A549 treated with CpdA at 1 μM for 4 hours (cell line): ENCODE measurements at places on chromosomes 7 and 10. TPM values are rescaled to one million over a fixed set of nuclear protein-coding genes. Genes with fewer than 3 reads are reported as not detected.

PRTFDC1 gene
- total RNA-seq, result 16.0 to 20.5 TPM (median 17.5 TPM) in 5 replicates

WNT8B gene
- 0.03 to 0.07 TPM in 2 of 5 replicates, not detected in the others for total RNA-seq

COL28A1 gene
- total RNA-seq, result 0.33 to 1.0 TPM (median 0.65 TPM) in 5 replicates

WASHC2C gene
- total RNA-seq, result 16.9 to 25.4 TPM (median 18.8 TPM) in 5 replicates

KCP gene
- 0.11 to 0.21 TPM (median 0.16 TPM) in 5 replicates for total RNA-seq

TUBB8 gene
- total RNA-seq, result 0.07 to 0.26 TPM in 2 of 5 replicates, not detected in the others

UCN3 gene
- total RNA-seq, result not detected in 5 replicates

AKR1C8 gene
- total RNA-seq, result 0.19 to 0.31 TPM in 2 of 5 replicates, not detected in the others
